ENCODE measurements at places on chromosomes 16 and 17. TPM values are rescaled to one million over a fixed set of nuclear protein-coding genes. Genes with fewer than 3 reads are reported as not detected.

DNA sequence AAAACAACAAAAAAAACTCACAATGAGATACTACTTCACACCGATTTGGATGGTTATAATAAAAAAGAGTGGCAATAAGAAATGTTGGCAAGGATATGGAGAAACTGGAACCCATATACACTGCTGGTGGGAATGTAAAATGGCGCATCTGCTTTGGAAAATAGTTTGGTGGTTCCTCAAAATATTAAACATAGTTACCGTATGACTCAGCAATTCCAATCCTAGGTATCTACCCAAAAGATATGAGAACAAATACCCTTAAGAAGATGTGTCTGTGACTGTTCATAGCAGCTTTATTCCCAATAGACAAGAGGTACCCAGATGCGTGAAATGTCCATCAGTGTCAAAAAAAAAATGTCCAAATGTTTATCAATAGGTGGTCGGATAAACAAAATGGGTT is 7.2 kb downstream of the CPPED1 start:
- DNase-seq, result peak; percentile 42

DNA sequence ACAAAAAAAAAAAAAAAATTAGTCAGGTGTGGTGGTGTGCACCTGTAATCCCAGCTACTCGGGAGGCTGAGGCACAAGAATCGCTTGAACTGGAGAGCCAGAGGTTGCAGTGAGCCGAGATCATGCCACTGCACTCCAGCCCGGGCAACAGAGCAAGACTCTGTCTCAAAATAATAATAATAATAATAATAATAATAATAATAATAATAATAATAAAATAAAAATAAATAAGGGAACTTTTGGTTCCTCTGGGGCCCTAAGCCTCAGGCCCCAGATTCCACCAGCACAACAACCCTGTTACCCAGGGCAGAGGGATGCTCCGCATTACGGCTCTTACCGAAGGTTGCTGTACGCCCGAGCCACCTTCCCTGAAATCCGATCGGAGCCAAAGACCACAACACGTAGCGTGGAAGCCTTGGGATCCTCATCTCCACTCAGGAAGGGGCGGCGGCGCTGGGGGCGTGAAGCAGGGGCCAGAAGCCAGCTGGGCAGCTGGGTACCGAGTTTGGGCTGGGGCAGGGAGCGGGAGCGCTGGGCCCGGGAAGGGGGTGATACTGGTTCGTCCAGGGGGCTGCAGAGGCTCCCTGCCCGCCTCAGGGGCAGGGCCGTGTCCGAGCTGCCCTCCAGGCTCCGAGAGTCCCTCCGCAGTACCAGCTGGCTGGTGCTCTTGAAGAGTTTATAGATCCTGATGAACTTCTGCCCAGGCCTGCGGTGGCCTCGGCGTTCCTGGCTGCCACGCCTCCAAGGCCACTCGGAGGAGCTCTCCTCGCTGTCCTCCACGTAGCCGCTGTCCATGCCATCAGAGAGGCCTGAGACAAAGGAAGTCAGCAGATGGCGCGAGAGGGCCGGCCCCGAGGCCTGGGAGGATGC is 20.6 kb upstream of the PIK3R6 start:
- peak; percentile 2 for DNase-seq

DNA sequence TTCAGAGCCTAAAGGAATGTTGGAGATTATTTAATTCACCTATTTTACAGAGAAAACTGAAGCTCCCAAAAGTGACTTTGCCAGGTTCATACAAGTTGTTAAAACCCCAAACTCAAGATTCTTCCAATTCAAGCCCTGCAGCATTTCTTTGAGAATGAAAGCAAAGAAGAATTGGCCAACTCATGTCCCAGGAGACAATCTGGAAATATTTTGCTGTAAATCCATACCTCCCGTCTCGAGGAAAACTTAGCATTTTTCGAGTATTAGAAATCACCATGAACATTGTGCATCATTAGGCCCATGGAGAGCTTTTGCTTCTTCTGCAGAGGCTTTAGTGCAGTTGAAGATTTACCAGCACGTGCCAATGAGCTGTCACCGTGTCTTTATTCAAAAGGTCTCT is 176.4 kb upstream of the KCNJ16 start:
- DNase-seq, result peak; percentile 8

DNA sequence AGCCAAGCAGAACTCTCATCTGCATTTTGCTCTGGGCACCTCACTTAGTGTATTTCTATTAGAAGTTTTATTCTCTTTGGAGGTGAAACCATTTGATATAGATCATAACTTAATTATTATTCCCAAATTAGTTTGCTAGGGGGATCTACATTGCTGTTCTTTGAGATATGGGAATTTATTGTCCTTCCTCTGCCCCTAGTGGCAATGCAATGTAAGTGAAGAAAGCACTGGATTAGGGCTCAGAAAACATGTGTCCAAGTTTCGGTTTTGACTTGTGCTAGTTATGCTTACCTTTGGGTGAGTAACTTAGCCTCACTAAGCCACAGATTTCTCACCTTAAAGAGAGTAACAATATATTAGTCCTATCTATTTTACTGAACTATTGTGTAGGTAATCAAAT is 2.9 kb downstream of the KRT39 start:
- no peak for DNase-seq

Gene HSD11B2
- total RNA-seq, result 0.58 TPM

Gene CLEC10A
- total RNA-seq, result not detected
